ENCODE measurements at places on chromosomes 7 and 10. TPM values are rescaled to one million over a fixed set of nuclear protein-coding genes. Genes with fewer than 3 reads are reported as not detected.

PNLIPRP3 gene
- total RNA-seq: 0.20 TPM

CABCOCO1 gene
- not detected for total RNA-seq

GRCh38 chr10:73167458-73167782 lies 388 bp downstream of the ECD start:
- H3K27ac ChIP-seq: peak overlapping the region; percentile 99
- H3K4me1 ChIP-seq: peaks cover 23% of the 10 kb centered on the region
- H3K27me3 ChIP-seq: no peaks in the 10 kb centered on the region
- DNase-seq: no peak

DNA sequence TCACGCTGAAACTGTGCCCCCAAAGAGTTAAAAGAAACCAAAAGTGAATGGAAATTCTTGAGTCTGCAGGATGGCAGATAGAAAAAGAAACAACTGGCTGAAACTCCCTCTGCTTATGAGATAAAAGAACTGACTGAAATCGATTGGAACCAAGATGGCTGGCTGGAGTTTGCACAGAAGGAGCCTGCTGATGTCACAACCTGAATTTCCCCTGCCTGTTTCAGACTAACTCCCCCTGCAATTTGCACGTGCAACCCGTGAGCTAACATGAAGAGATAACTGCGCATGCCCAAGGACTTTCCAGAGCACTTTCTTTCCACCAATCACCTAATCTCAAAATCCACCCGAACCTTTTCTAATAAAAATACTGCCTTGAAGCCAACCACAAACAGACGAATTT lies 435.5 kb downstream of the CALN1 start:
- no peaks in the 10 kb centered on the region for H3K27me3 ChIP-seq
- no peak for DNase-seq
- H3K4me1 ChIP-seq: no peaks in the 10 kb centered on the region
- H3K36me3 ChIP-seq: no peaks in the 10 kb centered on the region
- no peak overlapping the region for H3K4me3 ChIP-seq

TMEM236 gene
- 5.0 TPM for total RNA-seq

GSTK1 gene
- total RNA-seq: 149 TPM

DNA sequence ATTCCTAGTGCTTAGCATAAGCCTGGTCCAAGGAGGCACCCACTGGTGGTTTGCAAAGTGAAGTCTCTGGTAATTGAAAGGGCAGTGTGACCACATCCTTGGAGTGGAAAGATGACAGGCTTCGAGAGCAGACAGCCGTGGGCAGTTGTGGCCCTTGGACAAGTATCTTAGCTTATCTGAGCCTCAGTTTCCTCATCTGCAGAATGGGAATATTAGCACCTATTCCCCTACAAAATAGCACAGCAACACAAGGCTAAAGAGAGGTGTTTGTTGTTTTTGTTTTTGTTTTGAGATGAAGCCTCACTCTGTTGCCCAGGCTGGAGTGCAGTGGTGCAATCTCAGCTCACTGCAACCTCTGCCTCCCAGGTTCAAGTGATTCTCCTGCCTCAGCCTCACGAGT lies 29.3 kb downstream of the MYL10 start:
- peaks cover 15% of the 10 kb centered on the region for H3K4me1 ChIP-seq
- no peak overlapping the region for H3K27ac ChIP-seq
